NCI-H2107 (cell line): ENCODE measurements at places on chromosomes 6 and 20.
A peak's percentile ranks its signal among the peaks of the same experiment; 100 is the strongest.

DNA sequence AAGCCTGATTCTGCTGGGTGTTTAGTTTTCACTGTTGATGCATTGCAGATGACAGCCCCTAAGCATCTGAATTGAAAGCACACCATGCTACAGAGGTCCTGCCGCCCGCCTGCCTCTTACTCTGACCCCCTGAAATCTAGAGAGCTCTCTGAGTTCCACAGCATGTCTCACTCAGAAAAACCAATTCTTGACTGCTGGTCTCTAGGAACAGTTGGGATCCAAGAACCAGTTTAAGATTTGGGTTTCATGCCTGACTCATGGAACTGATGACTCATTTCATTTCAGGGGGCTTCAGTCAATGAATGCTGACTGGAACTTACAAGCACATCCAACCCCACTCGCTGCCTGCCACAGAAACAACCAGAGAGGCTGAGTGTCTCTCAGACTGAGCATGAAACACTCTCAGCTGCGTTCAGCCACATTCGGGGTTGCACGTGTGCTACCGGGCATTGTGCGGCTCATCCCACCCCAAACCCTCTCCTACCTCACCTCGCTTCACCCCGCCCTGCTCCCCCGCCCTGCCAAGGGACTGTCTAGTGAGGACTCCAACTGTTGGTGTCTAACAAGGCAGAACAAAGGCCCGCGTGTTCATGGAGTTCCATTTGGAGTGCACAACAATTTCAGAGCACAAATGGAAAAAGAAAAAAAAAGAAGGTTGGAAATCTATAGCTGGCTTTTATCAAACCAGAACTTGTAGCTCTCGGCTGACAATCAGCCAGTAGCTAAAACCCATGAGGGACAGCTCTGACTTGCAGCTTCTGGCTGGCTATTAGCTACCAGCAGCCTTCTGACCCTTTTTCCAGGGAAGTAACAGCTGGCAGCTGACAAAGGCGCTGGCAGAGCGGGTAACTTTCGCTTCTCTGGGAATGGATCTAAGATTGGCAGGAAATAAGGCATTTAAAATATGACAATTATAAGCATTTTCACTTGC lies 20.0 kb upstream of the TRAF3IP2 start:
- peak; percentile 45 for DNase-seq

DNA sequence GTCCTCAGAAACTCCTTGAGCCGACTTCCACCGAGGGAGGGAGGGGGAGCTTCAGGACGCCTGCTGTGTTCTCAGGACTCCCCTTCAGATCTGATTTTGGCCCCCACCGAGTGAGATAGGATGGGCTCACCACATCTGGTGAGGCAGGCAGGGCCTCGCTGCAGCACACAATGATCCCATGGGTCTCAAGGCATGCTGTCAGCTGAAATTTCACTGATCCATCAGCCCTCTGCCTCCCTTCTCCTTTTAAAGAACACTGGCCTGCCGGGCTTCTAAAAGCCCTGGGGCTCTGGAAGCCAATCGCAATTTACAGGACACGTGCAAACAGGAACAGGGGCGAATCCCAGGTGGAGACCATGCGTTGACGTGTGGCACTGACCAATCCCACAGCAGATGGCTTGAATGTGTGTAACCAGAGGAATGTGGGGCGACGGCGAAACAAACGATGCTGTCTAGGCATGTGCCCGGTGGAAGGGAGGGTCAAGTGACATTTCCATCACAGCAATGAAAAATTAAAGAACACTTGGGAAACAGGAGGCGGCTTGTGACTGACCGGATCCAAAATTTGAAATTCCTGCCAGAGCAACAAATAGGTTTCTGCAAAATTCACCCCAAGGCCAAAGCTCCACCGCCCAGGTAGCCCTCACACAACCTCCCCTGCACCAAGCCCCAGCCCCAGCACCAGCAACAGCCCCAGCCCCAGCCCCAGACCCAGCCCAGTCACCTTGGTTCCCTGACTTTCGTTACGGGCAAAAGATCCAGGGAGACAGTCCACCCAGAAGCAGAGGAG lies 167.1 kb upstream of the ZNF337 start:
- no peak for DNase-seq

GRCh38 chr6:138230759-138231380 lies 12.6 kb upstream of the PBOV1 start:
- no peak for DNase-seq

GRCh38 chr6:82074556-82074955 lies 173.0 kb downstream of the IBTK start:
- no peak for DNase-seq

GRCh38 chr6:167648501-167649278 lies 178.0 kb upstream of the AFDN start:
- no peak for DNase-seq

GRCh38 chr20:1779567-1779966 lies 115.6 kb upstream of the SIRPA start:
- no peak for DNase-seq

- no peak for DNase-seq
Measured at GRCh38 chr20:9353180-9353915, 161.0 kb upstream of the LAMP5 start.

DNA sequence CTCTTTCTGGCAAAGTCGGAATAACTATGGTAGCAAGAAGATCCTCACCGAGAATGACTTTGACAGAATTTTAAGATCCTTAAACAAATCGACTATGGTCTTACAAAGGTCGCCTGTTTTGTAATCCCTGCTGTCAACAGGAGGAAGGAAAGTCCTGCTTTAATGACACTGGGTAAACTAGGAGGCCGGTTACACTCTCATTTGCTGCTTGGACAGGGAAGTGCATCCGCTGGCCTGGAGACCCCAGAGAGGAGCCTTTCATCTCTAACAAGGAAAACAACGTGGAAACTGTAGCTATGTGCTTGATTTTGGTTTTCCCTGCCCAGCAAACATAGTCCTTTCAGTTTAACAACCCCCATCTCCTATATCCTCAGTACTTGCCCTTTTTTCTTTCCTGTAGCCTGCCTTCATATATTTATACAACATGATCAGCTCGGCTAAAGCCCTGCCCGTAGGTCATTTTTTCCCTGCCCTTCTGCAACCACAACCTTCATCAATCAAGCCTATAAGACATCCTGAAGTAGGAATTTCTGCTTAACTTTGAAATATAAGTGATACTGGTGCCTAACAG lies 97.2 kb upstream of the RIN2 start:
- no peak for DNase-seq

- no peak for DNase-seq
Measured at GRCh38 chr6:134375220-134375580, 57.3 kb upstream of the SGK1 start.

DNA sequence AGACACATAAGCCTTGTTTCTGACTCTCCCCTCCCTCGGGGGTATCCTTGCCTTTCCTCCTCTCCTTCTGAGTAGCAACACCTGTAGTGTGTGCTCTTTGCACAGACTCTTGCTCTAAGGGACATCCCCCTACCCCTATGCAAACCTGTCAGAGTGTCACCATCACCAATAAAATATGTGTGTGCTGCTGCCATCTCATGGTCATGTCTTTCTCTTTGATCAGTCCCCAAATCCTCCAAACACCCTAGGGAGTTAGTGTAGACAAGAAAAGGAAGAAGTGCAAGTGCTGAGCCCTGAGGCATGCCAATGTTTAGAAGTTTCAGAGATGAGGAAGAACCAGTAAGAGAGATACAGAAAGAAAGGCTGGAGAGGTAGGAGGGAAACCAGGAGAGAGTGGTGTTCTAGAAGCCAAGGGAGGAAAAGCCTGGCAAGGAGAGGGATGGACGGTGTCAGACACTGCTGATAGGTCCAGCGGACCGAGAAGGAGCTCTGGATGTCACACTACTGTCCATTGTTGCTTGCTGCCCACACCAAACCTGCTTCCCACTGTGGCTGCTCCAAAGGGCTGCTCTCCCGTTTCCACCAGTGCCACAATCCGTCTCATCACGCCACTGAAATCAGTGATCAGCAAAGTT lies 16.4 kb downstream of the TRMT6 start:
- no peak for DNase-seq

DNA sequence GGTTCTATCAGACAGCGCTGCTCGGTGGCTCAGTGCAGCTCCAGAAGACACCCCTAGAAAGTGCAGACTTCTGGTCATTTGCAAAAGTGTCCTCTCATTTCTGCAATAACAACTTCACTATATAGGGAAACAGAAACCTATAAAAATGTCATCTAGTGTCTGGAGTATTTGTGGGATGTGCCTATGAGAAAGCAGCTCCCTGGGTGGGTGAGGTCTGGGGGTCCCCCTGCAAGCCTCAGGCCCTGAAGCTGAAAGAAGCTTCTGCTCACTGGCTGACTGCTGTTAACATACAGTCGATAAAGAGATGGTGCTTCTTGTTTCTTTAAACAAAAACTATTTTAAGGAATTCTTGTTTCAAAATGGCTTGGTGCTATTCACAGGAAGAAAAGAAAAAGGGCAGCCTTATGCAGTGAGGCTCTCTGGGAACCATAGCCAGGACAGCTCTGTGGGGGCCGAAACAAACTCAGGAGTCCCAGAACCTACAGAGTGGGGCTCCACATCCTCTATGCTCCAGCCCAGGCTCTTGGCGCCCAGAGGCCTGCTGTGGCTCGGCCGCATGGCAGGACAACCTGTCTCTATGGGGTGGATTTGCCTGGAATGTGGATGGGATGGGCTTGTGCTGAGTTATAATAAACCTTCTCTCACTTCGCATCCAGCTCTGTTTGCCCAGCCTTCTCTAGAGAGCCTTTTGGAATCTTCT lies 109.7 kb downstream of the BANF2 start:
- no peak for DNase-seq
